ENCODE measurements at places on chromosomes 6 and 20.

DNA sequence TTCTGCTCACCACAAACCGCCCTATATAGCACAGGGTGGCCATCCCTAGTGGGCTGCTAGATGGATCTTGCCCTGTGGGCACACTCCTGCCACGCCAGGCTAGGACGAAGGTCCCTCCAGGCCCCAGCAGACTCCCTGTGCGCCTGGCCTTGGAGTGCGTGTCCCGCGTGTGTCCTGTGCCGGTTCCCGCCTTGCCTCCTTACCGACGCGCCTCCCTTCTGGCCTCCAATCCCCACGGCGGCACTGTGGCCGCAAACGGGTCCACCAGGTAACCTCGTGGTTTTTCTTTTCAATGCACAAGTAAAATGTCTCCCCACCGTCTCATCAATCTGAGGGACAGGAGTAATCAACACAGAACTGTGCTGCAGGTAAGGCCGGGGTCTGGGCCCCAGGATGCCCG is 133.8 kb upstream of the PHACTR3 start:
- no peak for DNase-seq

GRCh38 chr6:17466707-17467106 is 73.3 kb downstream of the CAP2 start:
- DNase-seq, result no peak

DNA sequence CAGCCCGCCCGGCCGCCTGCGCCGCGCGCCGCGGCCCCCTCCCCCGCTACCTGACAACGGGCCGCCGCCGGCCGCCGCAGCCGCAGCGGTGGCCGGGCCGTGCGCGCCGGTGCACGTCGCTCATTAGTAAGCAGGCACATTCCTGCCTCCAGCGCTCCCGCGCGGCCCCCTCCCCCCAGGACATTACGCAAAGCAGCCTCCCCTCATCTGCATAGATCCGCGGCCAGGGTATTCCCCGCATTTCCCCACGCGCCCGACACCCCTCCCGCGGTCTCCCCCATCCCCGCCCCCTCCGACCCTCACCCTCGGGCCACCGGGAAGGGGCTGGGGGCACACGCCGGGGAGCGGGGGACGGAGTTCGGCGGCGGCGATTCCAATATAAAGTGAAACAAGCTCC is at the start of gene HIVEP2:
HIVEP2 (minus strand) TSS at position 128 of the 397 bp plus-strand sequence. CDS start 170,438 bp downstream, outside the sequence.
- DNase-seq, result peak; percentile 89

- DNase-seq, result no peak
Measured at GRCh38 chr6:72649032-72649984, 27.4 kb downstream of the KCNQ5 start.

DNA sequence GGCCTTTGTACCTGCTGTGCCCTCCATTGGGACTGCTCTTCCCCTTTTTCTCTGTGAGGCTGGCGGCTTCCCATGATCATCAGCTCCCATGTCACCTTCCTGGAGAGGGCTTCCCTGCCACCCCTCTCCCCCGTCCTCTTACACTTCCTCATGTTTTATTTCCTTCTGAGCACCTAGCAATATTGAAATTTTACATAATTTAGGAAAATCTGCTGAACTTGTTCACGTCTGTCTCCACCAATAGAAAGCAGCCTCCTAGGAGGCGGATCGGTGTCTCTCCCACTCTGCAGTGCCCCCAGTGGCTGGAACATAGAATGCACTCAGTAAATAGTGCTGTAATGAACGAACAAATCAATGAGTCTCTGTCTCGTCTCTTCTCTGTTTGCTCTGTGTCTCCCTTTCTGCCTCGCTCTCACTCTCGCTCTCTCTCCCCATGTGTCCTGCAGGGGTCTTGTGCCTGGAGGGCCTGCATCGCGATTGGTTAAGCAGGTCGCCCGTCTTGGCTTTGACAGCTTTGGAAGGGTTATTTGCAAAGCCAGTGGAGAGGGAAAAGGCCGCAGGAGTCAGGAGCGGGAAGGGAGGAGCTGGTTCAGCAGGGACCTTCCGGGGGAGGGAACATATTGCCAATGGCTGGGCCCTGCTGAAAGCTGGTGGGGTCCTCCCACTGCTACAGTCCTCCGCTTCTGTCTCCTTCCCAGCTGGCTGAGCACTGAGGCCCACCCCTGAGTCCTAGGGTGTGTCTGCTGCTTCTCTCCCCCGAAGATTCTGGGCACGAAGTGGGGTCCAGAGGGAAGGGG is 12.1 kb upstream of the OCSTAMP start:
- DNase-seq, result peak; percentile 37

- DNase-seq, result no peak
Measured at GRCh38 chr6:31041372-31041974, 31.2 kb downstream of the MUC22 start.

DNA sequence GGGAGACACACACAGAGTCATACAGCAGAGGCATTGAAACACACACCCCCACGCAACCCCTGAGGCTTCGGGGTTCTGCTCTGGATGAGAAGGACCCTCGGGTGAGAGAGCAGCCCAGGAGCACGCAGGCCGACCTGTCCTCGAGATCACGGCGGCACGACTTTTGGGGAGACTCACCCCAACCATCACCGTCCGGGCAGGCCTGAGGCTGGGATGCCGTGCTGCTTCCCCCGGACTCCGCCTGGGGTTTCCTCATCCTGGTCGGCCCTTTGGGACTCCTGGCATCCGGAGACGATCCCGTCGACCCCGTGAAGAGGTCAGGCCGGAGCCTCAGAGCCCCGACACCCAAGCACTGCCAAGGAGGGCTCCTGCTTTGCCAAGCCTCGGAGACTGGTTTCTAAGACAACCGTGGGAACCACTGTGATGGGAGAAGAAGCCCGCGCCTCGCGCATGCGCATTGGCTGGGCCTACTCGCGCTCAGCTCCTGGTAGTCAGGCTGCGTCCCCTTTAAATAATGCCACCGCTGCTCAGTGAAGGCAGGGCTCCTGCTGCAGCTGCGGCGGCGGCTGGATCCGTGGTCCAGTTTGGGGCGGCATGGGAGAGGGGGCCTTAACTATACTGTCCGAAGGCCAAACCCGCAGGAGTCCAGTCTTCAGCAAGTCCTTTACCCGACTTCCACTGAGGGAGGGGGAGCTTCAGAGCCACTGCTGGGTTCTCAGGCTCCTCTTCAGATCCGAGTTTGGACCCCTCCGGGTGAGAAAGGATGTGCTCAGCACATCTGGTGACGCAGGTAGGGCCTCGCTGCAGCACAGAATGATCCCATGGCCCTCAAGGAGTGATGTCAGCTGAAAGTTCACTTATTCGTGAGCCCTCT is 171.4 kb upstream of the ZNF337 start:
- DNase-seq, result peak; percentile 71

- no peak for DNase-seq
Measured at GRCh38 chr20:8601542-8601912, 467.4 kb upstream of the PLCB4 start.
